Dermis blood vessel endothelial cell (primary cell): ENCODE measurements at places on chromosomes 4 and X. TPM values are rescaled to one million over a fixed set of nuclear protein-coding genes. Genes with fewer than 3 reads are reported as not detected.
A peak's percentile ranks its signal among the peaks of the same experiment; 100 is the strongest.

Gene NALF2
- 0.05 and 2.9 TPM in 2 replicates for total RNA-seq

- no peak for DNase-seq
Measured at GRCh38 chr4:156733582-156733981, 238.0 kb downstream of the PDGFC start.

DNA sequence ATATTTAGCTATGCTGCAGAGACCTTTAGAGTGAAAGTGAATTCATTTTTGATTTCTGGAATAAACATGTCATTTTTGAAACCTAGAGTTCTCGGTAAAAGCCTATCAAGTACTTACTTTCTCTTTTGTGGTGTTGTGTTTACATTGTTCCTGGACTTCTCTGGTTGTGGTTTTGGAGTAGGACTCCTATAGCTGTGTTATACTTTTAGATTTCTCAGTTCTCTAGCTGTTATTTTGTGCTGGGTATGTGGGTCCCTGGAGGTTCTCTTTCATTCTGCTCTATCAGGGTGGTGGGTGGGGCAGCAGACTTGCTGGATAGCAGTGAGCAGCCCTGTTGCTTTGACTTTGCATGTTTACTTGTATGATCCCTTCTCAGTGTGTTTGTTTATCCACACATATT lies 25.6 kb upstream of the MSMO1 start:
- peak; percentile 24 for DNase-seq

DNA sequence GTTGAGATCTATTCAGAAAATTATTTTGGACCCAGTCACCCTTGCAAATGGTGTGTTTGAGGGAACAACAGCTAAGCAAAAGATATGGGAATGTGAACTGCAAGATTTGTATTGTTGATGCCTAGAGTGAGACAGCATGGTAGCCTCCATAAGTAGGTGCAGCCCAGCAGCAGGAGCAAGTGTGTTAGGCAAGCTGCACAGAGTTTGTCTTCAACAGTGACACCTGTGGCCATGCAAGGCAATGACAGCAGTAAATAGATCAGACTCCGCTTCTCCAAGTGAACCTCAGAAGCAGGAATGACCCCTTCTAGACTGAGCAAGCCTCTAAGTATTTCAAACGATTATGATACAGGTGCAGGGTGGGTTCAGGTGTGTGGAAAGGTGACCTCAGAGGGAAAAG lies 133.4 kb upstream of the MSX1 start:
- DNase-seq = peak; percentile 10

DNA sequence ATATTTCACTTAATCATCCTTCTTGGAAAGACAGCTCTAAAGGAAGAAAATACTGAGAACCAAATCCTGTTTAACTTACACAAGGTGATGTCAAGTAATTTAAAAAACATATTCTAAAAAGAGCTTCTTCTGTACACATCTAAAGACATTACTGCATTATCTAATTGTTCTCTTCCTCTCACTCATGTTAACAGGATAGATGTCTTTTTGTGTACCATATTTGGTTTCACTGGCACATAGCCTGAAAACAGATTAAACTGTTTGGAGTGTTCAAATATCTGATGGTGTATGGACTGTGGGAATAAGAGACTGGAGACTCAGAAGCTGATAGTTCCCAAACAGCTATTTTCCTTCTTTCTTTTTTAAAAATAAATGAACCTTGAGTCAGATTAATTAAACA lies 213.3 kb upstream of the MAB21L2 start:
- DNase-seq = no peak

Gene GPC3
- total RNA-seq = not detected in 2 replicates

DNA sequence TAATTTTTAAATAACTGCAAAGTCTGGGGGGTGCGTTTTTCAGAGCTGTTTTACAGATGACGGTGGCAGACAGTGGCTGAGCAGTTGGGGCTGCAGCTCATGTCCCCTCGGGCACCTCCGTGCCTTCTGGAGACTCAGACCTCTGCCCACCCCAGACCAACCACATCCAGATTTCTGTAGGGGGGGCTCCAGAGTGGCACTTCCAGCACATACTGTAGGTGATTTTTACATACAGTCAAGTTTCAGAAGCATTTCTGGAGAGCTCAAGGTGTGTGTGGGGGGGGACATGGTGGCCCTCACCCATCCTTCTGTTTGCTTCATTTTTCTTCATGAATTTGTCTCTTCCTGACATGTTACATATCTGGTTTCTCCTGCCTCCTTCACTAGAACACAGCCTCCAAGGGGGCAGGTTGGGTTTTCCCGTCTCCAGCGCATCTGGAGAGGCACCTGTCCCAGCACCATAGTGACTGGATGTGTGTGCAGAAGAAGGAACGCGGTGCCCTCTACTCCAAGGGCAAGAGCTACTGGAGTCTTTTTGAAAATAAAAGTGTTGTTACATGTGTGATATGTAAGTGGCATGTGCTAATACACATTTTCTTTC lies 37.5 kb downstream of the TMEM271 start:
- no peak for DNase-seq

GRCh38 chrX:150664290-150664689 lies 28.9 kb upstream of the MTMR1 start:
- peak; percentile 7 for DNase-seq

DNA sequence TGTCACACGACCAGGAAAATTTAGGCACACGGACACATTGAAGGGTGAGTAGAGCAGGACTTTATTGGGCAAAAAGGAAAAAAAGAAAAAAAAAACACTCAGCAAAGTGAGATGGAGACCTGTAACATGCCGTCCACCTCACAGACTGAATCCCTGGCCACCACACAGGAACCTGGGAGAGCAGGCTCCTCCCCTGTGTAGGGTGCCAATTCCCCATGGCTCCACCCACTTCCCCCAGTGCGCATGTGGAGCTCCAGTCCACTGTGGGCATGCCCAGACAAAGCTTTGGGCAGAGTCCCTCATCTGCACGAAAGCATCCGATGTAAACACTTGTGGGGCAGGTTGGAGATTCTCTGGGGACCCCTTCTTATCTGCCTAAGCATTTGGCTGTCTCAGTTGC lies 23.6 kb upstream of the CBR4 start:
- DNase-seq = peak; percentile 34
